Fibroblast of the aortic adventitia (primary cell): ENCODE measurements at places on chromosomes 3 and 15. TPM values are rescaled to one million over a fixed set of nuclear protein-coding genes. Genes with fewer than 3 reads are reported as not detected.

The OCA2 gene
- total RNA-seq = not detected in 2 replicates

The SI gene
- total RNA-seq = not detected in 2 replicates

The THBS1 gene
- 141 and 353 TPM in 2 replicates for total RNA-seq

The MAN2A2 gene
- total RNA-seq = 5.2 and 11.0 TPM in 2 replicates

The ST3GAL6 gene
- 2.3 and 3.5 TPM in 2 replicates for total RNA-seq

The FAH gene
- total RNA-seq = 28.9 and 38.1 TPM in 2 replicates

The PFN2 gene
- 161 and 198 TPM in 2 replicates for total RNA-seq

The VGLL4 gene
- 94.2 and 131 TPM in 2 replicates for total RNA-seq

The C3orf20 gene
- not detected in 2 replicates for total RNA-seq

The CHRD gene
- 0.36 and 4.6 TPM in 2 replicates for total RNA-seq

The CLDN11 gene
- 375 and 661 TPM in 2 replicates for total RNA-seq

The LRRC15 gene
- total RNA-seq = 0.25 and 10.0 TPM in 2 replicates

The NANOGP8 gene
- 0.81 TPM in 1 of 2 replicates, not detected in the other for total RNA-seq

The GMNC gene
- 0.09 TPM in 1 of 2 replicates, not detected in the other for total RNA-seq

The MNS1 gene
- 3.8 and 7.0 TPM in 2 replicates for total RNA-seq

The PRR20G gene
- total RNA-seq = not detected in 2 replicates

The VGLL3 gene
- 38.8 and 47.4 TPM in 2 replicates for total RNA-seq
